Activated naive CD4-positive, alpha-beta T cell treated with Interleukin-2 at 50 U/mL for 16 hours (primary cell): ENCODE measurements at places on chromosomes 3 and 15.
A peak's percentile ranks its signal among the peaks of the same experiment; 100 is the strongest.

DNA sequence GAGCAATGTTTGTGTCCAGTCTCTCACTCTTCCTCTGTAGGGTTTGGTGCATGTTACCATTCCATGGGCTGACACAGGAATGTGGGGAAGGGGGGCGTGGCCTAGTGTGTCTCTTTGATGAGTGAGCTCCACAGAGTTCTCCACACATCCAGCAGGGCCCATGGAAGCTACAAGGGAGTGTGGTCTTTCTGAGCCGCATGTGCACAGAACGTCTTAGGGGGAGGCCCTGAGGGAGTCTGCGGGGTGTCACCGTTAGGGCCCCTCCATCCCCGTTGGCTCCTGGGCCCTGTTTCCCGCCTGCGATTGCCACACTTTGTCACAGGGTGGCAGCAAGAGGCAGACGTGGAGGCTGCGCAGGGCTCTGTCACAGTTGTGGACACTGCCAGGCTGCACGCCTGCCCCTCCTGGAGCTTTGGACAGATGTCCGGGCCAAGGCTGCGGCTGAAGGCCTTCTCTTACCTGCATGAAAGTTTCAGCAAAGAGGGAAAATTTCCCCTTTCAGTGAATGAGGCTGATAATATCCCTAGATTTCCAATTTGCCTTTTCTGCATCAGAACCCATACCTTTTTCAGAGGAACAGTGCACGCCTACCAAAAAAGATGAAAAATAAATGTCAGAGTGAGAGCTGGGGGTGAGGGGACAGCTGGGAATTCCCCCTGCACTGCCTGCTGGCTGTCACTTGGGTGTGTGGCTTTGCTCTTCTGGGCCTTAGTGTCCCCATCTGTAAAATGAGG lies 24.3 kb downstream of the CACNA2D3 start:
- no peak for DNase-seq

- no peak for DNase-seq
Measured at GRCh38 chr3:38353151-38353550, 6.6 kb downstream of the XYLB start.

GRCh38 chr3:66991459-66991858 lies 6.6 kb upstream of the KBTBD8 start:
- no peak for DNase-seq

GRCh38 chr15:29124581-29125381 lies 144.8 kb downstream of the NSMCE3 start:
- no peak for DNase-seq

GRCh38 chr15:36658898-36659639 lies 79.6 kb downstream of the CDIN1 start:
- DNase-seq = no peak

- no peak for DNase-seq
Measured at GRCh38 chr15:35987056-35987455, 441.1 kb upstream of the DPH6 start.

DNA sequence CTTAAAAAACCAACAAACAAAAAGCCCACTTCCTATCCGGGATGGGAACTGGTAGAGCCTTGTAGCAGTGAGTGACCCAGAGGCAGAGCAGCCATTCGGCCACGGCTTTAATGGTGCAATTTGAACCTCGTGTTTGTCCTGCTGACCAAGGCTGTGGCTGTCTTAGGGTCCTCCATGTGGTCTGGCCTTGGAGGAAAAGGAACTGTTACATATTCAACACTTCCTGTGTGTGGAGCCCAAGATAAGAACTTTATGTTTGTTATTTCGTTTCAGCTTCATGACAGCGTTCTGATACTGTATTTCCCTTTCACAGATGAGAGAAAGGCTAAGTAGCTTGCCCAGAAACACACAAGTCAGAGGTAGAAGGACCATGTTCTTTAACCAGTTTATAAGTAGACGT lies 269.8 kb downstream of the SV2B start:
- DNase-seq = no peak

DNA sequence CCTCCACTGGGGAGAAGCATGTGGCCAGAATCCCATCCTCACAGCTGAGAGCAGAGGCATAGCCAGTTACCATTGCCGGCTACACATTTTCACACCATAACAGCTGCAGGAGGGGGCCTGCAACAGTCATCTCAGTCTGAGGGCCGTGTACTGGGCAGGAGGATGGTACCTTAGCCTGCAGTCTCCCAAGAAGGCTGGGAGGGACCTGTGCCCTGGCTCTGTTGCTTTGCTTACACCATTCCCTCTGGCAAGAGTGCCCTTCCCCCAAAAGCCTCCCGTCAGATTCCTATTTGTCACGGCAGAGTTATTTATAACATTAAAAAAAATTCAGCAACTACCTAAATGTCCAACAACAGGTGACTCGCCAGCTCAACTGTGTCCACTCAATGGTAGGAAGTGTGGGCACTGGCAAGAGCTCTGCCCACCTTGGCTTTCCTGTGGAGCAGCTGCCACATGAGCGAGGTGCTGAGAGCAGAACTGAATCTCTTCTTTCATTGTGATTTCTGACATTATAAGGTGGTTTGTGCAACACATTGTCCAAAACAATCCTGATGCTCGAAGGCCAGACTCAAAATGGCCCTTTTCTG lies 4.4 kb downstream of the CAMKV start:
- no peak for DNase-seq

DNA sequence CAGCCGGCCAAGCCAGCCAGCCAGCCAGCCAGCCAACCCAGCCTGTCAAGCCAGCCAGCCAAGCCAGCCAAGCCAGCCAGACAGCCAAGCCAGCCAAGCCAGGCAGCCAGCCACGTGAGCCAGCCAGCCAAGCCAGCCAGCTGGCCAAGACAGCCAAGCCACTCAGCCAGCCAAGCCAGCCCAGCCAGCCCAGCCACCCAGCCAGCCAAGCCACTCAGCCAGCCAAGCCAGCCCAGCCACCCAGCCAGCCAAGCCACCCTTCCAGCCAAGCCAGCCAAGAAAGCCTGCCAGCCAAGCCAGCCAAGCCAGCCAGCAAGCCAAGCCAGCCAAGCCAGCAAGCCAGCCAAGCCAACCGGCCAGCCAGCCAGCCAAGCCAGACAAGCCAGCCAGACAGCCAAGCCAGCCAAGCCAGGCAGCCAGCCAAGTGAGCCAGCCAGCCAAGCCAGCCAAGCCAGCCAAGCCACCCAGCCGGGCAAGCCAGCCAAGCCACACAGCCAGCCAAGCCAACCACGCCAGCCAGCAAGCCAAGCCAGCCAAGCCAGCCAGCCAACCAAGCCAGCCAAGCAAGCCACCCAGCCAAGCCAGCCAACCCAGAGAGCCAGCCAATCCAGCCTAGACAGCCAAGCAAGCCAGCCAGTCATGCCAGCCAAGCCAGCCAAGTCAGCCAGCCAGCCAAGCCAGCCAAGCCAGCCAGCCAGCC lies 199.5 kb downstream of the GOLGA6L6 start:
- DNase-seq = peak; percentile 51

- no peak for DNase-seq
Measured at GRCh38 chr3:86793786-86794185, 197.2 kb downstream of the VGLL3 start.

GRCh38 chr15:93987068-93987467 lies 244.3 kb upstream of the MCTP2 start:
- peak; percentile 29 for DNase-seq

- DNase-seq = no peak
Measured at GRCh38 chr15:77513226-77513625, 92.5 kb downstream of the HMG20A start.

DNA sequence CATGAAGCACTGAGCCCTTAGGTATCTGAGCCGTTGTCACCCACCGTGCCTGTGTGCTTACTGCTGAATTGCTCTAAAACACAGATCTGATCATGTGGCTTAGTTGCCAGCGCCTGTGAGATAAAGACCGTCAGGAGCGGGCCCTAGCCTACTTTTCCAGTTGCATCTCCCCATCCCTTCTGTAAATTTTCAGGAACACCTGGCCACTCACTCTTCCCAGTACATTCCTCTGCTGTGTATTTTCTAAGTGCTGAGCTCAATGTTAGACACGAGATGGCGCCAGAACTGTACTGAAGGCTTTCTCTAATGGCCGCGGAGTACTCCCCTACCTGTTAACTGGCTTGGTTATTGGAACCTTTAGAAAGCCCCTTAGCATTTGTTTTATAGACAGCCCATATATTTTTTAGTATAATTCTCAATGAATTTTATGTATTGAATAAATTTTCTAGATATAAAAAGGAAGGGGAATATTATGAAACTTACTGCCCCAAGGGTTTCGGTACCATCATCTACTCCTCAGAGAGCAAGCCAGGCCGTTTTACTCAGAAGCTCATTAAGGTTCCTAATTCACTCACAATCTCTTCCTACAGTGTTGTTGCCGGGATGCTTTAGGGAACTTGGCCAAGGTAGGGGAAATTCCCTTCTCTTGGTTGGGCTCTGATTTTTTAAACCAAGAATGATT lies 16.7 kb upstream of the WNT7A start:
- DNase-seq = peak; percentile 55

DNA sequence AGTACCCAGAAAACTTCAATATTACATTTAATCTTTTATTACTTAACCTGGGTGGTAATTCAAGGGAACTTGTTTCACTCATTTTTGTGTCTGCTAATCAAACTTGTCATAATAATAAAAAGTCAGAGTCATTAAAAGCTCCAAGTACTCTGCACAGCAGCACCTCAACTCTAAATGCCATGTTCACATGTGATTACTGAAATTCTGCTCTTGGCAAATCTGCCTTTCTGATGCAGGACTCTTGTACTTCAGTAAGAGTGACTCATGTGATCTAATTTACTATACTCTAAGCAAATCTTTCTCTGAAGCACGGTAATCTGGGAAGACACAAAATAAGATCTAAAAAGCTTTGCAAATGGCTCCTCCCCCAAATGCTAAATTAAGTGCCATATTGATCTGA lies 6.4 kb downstream of the ROBO1 start:
- no peak for DNase-seq

DNA sequence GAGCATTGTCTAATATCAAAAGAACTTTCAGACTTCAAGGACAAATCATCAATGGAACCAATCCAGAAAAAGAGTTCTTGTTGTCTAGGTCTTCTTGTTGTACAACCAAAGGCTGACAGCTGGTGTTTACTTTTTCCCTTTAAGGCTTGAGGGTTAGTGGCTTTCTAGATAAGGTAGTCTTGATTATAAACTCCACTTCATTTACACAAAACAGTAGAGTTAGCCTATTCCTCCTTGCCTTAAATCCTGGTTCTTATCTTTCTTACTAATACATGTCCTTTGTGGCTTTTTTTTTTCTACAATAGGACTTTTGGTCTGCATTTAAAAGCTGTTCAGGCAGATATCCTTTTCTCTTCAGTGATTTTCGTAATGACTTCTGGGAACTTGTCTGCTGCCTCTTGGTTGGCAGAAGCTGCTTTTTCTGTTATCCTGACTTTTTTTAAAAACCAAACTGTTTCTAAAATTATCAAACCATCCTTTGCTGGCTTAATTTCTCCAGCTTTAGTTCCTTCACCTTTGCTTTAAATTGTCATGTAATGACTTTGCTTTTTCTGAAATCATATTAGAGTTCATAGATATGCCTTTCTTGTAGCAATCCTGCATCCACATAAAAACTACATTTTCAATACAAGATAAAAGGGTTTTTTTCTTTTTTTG lies 44.8 kb downstream of the STRIT1 start:
- no peak for DNase-seq

GRCh38 chr3:148187296-148187695 lies 510.4 kb upstream of the AGTR1 start:
- DNase-seq = no peak

- DNase-seq = no peak
Measured at GRCh38 chr3:148379763-148380382, 317.8 kb upstream of the AGTR1 start.

DNA sequence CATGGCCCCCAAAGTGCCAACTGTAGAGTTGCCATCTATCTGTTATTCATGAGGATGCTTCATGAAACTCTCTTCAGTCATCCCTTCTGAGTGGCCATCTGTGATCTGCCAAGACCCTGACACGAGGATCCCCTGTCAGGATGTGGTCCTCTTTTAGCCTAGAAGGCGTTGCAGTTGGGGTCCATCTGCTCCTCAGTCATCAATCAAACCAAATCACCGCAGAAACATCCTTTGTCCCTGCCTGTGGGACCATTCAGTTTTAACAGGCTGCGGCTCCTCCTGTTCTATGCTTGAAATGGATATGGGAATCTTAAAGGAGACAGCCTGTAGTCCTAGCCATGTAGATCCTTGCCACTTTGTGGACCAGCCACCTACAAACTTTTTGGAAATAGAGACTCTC lies 5.9 kb upstream of the RPS27L start:
- no peak for DNase-seq

DNA sequence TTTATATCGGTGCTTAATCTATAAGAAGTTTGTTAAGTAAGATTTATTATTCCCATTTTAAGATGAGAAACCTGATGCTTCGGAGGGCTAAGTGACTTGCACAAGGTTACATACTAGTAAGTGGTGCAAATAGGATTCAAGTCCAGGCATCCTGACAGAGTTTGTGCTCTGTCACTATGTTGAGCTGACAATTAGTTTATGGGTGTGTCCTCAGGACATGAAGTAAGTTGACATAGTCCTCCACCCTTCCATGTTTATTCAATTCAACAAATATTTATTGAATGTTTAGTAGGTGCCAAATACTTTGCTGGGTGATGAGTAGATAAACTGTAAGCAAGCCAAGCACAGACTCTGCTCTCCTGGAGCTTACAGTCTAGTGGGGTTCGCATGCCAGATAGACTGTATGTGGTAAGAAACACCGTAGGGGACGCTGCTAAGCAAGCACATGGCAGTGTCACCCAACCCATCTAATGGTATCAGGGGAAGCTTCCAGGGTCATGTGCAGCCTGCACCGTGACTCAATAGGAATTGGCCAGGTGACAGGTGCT lies 342.7 kb upstream of the SATB1 start:
- DNase-seq = no peak

DNA sequence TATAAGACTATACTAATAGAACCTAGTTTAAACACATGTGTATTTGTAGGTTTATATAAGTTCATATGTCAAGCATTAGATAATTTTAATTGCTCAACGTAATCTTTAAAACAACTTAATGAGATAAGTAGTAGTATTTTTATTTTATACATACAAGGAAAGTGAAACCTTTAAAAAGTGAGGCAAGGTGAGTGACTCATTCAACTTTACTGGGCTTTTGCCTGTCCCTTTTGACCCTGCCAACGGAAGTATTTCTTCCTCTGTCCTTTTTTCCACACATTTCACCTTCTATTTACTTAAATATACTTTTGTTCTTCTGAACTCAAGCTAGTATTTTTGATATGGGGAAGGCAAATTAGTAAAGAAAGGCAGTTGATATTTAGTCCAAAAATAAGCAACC lies 78.5 kb downstream of the KBTBD8 start:
- DNase-seq = no peak

- DNase-seq = peak; percentile 50
Measured at GRCh38 chr15:73273181-73274002, 95.4 kb downstream of the HCN4 start.

GRCh38 chr3:59234884-59235633 lies 185.2 kb upstream of the CFAP20DC start:
- DNase-seq = no peak

GRCh38 chr3:121896823-121897222 lies 2.6 kb downstream of the SLC15A2 start:
- no peak for DNase-seq

DNA sequence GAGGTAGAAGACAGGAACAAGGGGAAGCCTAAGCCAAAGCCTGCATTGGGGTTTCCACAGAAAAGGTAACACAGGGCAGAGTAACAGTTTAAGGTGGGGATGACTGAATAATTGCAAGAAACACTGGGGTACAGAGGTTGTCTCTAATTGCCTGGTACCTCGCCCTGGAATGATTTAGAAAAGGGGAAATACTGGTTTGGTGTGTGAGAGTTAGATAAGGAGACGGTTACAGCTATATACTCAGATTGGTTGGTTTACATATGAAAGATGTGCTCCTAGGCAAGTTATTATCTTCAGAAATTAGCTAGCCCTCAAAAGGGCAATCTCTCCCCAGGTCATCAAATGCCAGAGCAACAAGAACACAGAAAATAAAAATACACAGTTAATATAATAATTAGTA lies 58.8 kb downstream of the SMARCC1 start:
- DNase-seq = no peak
